ENCODE measurements at places on chromosomes 5 and 9.

DNA sequence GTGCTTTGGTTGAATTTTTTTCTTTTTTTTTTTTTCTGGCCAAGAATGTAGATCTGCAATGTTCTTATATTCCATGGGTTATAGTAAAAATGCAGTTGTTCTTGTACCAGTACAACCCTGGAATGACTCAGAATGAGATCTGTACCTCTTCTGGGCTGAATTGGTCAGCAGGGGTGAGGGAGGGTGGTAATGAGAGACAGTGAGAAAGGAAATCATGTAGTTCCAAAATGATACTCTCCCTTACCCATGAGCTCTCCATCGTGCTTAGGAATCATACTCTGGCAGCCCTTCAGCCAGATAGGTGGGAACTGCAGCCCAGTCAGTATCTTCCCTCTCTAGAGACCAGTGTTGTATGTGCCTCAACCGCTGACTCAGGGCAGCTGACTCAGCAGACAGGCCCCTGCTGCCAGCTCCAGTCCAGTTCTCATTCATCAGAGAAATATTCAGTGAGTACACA lies 2.1 kb upstream of the GLIS3 start:
- peak; percentile 13 for DNase-seq

- DNase-seq, result no peak
Measured at GRCh38 chr5:119409235-119409815, 43.0 kb upstream of the HSD17B4 start.

GRCh38 chr5:86878250-86878649 lies 260.5 kb downstream of the COX7C start:
- DNase-seq, result no peak

DNA sequence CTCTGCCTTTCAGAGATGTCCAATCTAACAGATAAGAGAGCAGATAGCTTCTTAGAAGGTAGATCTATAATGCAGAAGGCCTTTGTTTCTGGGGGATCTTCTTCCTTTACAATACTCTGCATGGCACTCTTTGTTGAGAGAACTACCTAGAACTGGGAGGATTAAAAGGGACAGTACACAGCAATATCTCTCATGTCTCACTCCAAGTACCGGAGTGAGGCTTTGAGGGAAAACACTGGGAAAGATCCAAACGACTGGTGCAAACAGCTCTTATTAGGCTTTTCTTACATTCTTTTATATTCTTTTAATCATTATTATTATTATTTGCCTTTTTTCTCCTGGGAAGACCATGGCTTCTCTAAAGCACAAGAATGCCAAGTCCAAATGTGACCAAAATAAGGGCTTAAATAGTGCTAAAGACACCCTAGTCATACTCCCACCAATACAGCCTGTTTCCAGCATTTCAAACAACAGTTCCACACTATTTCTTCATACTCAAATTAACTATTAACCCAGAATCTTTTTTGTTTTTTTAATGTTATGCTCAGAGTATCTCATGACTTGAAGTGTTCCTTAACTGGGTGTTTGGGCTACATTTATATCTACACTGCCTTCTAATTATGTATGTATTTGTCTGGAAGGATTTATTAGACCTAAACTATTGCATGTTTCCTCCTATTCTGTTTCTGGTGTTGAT lies 52.7 kb downstream of the ABHD17B start:
- no peak for DNase-seq

GRCh38 chr5:65969539-65970393 lies 43.4 kb downstream of the ERBIN start:
- no peak for DNase-seq

- no peak for DNase-seq
Measured at GRCh38 chr9:133715295-133715865, 22.8 kb downstream of the SARDH start.

- DNase-seq, result no peak
Measured at GRCh38 chr5:123450114-123450513, 26.9 kb upstream of the CEP120 start.

- DNase-seq, result no peak
Measured at GRCh38 chr5:150523472-150524350, 15.8 kb downstream of the NDST1 start.

GRCh38 chr9:16352791-16353401 lies 517.6 kb downstream of the BNC2 start:
- DNase-seq, result no peak

DNA sequence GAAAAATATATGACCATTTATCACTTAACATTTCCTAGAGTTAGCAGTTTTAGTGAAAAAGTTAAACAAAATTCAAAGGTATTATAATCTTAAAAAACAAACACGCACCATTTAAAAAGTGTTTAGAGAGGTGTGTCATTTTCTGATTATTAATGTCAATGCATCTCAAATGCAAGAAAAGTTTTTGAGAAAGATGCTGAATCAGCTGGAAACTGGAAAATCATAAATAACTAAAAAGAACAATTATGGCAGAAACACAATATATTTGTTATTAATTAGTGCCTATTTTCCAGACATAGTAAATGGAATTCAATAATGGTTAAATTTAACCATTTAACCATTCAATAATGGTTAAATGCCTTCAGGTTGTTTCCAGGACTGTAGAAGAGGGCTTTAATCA lies 64.9 kb downstream of the RICTOR start:
- no peak for DNase-seq

DNA sequence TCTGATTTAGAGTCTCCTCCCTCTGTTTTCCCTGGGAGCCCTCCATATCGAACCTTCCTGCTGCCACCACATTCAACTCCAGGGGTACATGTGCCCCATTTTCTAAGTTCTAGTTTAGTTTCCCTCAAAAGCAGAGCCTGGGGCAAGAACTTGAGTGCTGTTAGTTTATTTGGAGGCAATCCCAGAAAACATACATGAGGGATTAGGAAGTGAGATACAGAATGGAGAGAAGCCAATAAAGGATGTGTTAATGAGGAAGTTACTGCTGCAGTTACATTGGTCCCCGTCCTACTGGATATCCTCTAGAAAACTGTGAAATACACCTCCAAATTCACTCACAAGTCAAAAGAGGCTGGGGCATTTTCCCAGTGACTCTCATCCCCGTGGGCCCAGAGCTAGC lies 159.4 kb upstream of the SMARCA2 start:
- DNase-seq, result no peak

DNA sequence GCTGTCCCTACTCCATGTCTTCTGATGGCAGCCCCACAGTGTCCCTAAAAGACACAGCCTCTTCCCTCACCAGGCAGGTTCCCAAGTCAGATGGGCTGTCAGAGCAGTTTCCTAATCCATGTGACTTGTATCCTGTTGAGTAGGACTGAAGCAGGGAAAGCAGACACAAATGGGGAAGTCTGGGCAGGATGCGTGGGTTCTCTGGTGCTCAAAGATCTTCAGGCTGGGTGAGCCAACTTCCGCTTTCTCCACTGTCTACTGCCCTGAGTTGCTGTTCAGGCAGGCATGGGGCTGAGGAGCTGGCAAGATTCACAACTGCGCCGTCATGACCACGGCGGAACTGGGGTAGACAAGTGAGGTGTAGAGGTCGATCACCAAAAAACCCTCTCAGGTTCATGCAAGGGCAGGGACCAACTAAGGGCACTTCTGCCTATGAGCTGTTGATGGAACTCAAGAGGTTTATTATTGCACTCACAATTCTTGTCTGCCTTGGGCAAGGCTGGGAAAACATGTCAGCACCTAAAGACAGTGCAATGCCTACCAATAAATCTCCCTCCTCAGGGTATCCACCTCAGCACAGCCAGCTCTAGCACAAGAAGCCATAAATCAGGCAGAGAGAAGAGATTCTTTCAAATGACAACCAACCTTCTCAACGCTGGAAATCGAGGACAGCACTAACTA lies 83.4 kb downstream of the RAPGEF1 start:
- DNase-seq, result peak; percentile 30

GRCh38 chr9:35858458-35858857 lies 11.7 kb downstream of the OR13J1 start:
- no peak for DNase-seq

DNA sequence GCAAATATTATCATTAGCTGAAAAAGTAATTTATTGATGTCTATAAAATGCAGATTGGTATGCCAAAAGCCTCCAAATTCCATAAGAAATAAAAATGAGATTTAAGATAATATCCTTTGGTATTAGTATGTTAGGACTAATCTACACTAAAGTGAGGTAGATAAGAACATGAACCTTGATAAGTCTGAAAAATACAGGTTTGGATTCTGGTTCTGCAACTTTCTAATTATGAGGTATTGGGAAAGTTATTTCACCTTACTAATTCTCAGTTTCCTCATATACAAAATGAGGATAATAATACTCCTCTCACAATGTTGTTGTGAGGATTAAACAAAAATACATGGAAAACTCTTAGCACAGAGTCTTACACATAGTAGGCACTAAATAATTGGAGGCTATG lies 300.1 kb downstream of the NNT start:
- DNase-seq, result no peak

DNA sequence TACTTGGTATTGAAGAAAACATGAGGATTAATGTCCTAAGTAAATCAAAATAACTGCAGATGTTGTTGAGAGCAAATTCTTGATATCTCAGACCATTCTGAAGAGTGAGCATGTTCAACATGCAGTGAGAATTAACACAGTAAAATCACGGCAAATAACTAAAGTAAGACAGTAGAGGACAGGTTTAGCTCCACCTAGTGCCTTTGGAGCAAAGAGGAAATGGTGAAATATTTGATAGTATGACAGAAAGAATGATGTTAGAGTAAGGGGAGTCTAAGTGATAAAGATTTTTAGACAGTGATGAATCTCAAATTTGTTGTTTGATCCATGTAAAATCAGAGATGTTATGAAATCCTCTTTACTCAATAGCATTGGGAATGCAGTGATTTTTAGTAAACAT lies 424.2 kb downstream of the TMEM161B start:
- DNase-seq, result no peak

DNA sequence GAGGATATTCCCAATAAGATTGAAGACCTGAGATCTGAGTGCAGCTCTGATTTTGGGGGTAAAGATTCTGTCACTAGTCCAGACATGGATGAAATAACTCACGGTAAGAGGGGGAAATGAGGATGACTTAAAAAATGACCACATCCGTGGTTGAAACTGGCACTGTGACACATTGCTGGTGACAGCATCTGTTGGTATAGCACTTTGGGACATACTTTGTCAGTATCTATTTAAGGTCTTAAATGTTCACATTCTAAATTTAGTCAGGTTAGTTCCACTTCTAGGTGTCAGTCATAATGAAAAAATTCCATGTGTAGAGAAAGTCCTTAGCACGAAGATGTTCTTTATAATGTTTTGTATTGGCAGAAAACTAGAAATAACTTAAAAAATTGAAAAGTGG lies 70.9 kb downstream of the GAPVD1 start:
- no peak for DNase-seq

GRCh38 chr5:53974021-53974420 lies 336.4 kb downstream of the ARL15 start:
- no peak for DNase-seq

DNA sequence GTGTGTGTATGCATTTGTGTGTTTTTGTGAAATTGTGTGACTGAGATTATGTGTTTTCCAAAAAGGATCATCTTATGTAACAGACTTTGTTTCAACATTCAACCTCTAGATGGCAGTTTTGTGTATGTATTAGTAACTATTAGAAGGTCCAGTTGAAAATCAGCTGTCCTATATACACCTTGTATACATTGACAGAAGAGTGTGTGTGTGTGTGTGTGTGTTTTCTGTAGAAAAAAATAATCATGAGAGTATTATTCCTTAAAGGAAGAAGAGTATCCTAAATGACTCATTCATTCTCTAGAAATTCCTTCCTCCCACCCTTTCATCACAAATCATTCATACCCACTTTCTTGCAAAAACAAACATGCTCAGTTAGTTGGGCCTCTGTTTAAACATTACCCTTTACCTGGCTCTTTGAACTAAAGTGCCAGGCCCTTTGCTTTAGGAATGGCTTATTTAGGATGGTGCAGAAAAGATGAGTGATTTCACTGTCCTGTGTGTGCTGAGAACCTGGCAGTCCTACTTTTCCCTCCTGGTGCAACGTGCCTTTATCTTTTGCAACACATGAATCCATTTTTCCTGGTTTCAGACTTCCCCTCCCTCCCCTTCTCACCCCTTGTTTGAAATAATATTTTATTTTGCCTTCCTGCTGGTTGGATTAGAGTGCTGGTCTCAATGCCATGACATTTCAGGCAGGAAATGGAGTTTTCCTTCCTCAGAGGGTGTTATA lies 152.2 kb downstream of the ARHGAP26 start:
- no peak for DNase-seq

DNA sequence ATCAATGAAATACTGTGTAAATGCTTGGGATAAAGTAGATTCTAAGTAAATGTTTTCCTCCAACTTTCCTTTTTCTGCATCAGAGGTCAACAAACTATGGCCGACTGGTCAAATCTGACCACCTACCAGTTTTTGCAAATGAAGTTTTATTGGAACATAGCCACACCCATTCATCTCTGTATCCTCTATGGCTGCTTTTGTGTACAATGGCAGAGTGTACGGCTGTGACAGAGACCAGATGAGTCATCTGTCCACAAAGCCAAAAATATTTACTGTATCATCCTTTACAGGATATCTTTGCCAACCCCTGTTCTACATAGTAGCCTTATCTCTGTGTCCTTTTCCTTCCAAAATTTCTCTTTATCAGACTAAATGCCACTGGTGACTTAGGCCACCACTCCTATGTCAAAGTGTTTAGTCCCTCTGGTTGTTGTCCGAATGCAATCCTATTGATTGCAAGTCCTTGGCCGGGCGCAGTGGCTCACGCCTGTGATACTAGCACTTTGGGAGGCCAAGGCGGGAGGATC lies 218.4 kb upstream of the KLF4 start:
- no peak for DNase-seq
